ENCODE measurements at places on chromosomes 12 and 14. TPM values are rescaled to one million over a fixed set of nuclear protein-coding genes. Genes with fewer than 3 reads are reported as not detected.

The HOXC11 gene
- total RNA-seq, result 4.1 TPM

GRCh38 chr12:45626965-45627364 is 102.5 kb upstream of the ARID2 start:
- DNase-seq, result no peak

The KLHL33 gene
- 1.3 TPM for total RNA-seq

DNA sequence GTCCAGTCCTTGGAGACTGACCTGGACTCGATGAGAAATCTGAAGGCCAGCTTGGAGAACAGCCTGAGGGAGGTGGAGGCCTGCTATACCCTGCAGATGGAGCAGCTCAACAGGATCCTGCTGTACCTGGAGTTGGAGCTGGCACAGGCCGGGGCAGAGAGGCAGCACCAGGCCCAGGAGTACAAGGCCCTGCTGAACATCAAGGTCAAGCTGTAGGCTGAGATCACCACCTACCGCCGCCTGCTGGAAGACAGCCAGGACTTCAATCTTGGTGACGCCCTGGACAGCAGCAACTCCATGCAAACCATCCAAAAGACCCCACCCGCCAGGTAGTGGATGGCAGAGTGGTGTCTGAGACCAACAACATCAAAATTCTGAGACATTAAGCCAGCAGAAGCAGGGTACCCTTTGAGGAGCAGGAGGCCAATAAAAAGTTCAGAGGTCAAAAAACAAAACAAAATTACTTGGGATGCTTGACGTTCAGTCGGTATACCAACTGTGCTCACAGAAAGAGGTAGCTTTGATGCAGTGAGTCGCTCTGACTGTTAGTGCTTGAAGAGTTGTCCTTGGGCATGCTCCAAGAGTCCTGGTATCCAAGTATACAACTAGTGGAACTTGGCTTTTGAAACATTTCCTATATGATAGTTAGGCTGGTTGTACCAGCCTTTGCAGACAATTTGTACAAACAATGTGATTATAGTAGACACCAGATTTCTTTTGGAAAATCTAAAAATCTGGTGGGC is 4.8 kb downstream of the MED6 start:
- DNase-seq, result no peak

GRCh38 chr14:96079066-96079465 is 39.9 kb downstream of the C14orf132 start:
- DNase-seq, result no peak

DNA sequence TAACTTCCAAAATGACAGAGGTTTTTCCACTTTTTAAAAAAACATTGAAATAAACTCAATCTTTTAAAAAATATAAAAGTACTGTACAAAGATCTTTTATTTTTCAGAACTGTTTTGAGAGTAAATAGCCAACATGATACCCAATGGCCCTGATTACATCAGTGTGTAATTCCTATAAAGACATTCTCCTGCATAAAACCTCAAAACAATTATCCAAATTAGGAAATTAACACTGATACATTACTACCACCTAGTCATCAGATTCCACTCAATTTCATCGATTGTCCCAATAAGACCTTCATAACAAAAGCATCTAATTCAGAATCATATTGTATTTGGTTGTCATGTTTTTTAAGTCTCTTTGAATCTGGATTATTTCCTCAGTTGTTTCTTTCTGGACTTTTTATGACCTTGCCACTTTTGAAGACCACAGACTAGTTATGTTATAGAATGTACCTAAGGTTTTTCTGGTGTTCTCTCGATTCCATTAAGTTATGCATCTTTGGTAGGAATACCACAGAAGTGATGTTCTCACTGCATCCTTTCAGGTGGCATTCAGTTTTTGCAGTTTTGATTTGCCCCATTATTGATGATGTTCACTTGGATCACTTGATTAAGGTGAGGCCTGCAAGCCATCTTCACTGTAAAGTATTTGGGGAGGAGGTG is 4.0 kb upstream of the YEATS4 start:
- DNase-seq, result no peak

- DNase-seq, result no peak
Observed at GRCh38 chr12:91732086-91732485, 413.6 kb downstream of the BTG1 start.

The KCNMB4 gene
- 3.3 TPM for total RNA-seq

DNA sequence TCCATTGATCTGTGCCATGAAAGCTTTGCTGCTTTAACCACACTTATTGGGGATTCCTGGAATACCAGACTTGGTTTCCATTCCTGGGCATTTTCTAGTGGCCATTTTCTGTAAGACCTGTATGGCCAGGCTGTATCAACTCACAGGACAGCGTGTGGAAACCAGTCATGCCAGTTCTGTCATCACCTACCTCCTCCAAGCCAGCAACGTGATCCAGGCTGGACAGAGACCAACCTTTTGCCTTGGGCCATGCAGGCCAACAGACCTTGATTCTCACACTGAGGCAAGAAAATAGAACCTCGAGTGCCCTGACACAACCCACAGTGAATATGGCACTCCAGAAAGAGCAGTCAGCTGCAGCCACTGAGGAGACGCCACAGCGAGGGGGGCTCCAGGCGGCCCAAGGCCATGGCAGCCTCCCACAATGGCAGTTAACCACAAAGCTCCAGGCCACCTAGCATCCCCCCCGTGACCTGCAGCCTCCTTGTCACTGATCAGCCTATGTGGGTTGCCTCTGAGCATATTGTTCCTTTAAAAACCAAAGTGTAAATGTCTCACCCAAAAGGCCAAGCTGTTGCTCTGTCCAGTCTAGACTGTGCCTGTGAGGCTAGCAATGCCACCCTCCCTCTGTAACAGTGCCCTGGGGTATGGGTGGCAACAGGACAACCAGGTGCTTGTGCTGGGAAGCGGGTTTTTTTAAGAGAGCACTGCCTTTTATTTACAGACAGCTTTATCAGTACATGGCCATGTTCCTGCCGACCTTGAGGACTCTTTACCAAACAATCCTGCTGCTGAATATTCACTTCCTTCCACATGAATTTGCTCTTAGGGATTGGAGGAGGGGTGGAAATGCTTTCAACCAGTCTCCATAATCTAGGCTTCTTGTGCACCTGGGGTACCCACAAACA is 168.7 kb upstream of the HIF1A start:
- no peak for DNase-seq

DNA sequence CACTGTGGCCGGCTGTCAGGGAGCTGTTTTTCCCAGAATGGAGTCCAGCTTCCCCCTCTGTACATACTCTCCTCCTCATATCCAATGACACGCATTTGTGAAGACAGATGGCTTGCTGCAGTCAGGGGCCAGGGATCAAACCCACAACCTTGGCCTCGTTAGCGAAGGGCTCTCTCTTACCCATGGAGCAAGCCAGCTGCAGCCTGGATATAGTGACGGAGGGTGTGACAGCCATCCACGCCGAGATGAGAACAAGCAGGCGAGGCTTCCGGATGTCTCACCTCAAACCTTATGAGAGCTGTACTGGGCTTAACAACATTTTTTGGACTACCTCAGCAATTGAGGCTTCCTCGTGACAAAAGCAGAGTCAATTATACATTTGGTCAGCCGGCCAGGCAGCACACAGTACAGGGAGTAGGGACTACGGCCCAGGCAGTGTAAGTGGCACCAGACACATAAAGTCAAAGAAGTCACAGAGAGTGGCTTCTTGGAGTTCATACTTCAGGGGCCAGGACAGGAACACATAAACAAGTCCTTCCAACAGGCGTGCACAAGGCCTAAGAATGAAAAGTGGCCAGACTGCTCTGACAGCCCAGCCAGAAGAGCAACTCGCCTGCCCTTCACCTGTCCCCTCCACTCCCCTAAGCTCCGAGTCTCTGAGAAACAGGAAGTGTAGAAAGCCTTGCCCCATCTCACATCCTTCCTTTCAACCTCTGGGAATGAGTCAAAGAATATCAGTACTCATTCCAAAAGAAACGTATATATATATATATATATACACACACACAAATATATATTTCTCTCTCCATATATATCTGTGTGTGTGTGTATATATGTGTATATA is 115.1 kb downstream of the TTC7B start:
- DNase-seq, result no peak

DNA sequence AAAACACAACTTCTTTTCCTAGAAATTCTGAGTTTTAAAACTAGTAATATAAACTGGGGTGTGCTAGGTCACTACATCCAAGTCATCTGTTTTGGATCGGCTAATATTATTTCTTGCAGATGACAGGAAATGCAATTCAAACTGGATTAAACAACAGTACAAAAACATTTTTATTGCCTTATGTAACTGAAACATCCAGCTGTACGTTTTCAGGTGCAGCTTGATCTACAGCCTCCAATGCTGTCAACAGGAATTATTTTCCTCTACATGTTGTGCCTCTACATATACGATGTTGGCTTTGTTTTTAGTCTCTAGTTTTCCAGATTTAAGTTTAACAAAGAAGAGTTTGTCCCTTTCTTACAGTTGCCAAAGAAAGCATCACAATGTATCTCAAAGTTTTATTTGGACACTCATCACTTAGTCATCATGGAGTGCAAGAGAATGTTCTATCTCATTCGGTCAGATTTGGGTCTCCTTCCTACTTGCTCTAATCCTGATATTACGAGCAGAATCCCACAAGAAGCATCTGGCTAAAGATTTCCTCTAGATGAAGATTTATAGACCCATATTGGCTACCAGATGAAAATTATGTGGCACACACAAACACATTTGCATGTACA is 326.7 kb downstream of the SLC6A15 start:
- no peak for DNase-seq

DNA sequence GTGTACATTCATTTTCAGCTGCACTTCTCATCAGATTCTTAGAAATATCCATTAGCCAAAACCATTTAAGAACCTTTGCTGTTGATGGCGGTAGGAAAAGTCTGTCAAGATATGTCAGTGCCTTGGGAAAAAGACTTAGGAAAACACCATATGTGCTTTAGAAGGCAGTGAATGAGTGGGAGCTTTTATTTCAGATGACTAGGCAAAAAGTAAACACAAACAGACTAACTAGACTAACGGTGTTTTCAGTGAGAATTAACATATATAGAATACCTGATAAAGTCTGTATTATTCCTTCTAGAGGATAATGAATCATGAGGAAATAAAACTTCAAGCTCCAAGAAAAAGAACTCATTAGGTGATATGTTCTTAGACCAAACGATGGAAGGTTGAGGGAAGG is 418.9 kb downstream of the NAV3 start:
- no peak for DNase-seq

The LRP1-AS gene
- total RNA-seq, result not detected

The KRT86 gene
- 0.45 TPM for total RNA-seq

The LTB4R gene
- total RNA-seq, result 7.0 TPM

- no peak for DNase-seq
Observed at GRCh38 chr14:32677129-32677780, 261.4 kb upstream of the NPAS3 start.

GRCh38 chr12:65963862-65964240 is 139.6 kb downstream of the HMGA2 start:
- DNase-seq, result no peak

GRCh38 chr12:25101092-25101445 is 93.9 kb downstream of the DNAI7 start:
- DNase-seq, result no peak

The GPR137C gene
- total RNA-seq, result 0.62 TPM

The NGB gene
- not detected for total RNA-seq

The C14orf180 gene
- total RNA-seq, result 0.68 TPM

The PTGER2 gene
- 5.1 TPM for total RNA-seq

The DPY19L2 gene
- 11.9 TPM for total RNA-seq

DNA sequence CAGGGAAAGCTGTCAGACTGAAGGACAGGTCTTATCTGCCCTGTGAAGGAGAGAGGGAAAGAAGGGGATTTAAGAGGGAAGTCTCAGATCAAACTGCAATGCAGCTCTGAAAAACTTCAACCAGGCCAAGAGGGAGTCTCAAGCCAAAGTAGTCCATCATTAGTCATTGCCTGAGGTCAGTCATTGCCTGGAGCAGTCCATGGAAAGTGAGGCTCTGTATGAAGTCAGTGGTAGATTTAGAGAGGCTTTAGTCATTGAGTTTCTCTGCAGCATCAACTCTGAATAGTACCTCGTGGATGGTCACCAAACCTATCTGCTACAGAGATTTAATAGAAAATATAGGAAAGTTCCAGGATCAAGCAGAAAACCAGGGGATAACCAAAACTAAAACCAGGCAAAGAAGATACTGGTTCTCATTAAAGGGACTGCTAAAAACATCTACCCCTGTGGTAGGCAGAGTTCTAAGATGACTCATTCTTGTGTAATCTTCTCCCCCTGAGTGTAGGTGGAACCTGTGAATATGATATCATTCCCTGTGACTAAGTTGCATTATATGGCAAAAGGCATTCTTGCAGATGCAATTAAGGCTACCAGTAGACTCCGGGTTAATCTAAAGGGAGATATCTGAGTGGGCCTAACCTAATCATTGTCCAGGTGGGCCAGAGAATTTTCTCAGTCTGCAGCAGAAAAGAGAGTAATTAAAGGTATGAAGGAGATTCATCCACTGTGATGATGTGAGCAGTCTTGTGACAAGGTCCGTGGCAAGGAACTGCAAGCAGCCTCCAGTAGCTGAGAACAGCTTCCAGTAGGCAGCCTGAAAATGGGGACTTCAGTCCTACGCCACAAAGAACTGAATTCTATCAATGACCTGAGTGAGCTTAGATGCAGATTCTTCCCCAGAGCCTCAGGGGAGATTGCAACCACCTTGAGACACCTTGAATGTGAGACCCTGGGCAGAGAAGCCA is 123.1 kb downstream of the GALC start:
- DNase-seq, result no peak

The LTA4H gene
- 66.8 TPM for total RNA-seq

The RIMBP2 gene
- 1.0 TPM for total RNA-seq

DNA sequence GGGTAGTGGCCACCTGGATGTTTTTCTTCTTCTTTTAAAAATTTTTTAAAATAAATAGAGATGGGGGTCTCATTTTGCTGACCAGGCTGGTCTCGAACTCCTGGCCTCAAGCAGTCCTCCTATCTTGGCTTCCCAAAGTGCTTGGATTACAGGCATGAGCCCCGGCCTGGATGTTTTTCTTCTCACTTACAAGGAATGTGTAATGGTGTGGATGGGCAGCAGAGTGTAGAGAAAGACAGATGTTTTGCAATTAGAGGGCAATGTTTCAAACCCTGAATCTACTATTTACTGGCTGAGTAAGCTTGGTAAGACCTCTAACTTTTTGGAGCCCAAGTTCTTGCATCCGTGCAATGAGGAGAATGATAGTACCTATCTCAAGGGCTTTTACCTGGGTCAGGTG is 48.1 kb downstream of the ADCK1 start:
- DNase-seq, result no peak

The TAS2R9 gene
- total RNA-seq, result not detected
